Progenitor cell of endocrine pancreas (in vitro differentiated cells): ENCODE measurements at places on chromosomes 6 and 20.

- DNase-seq: no peak
These were observed 168.5 kb upstream of the AKAP12 start for GRCh38 chr6:151071295-151071694.

- DNase-seq: no peak
These were observed 2.5 kb upstream of the KATNA1 start for GRCh38 chr6:149651056-149651455.

DNA sequence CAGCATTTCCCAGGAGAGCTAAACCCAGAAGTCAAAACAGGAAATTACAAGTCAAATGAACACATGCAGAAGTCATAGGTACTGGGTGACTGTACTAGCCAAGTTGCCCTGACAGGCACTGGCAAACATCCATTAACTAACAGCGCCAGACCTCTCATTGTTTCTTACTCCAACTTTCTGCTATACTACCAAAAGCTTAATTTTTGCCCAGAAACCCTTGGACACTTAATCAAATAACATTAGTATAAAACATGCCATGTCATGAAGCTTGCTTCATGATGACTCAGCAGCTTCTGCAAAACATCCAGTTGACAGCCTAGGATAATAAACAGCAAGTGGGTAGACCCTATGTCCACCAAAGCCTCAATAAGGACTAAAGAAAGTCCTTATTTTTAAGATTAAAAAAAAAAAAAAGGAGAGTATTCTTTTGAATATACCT lies 3.5 kb downstream of the NUP153 start:
- DNase-seq: no peak

- DNase-seq: no peak
These were observed 63.0 kb downstream of the ABHD12 start for GRCh38 chr20:25327521-25328235.

DNA sequence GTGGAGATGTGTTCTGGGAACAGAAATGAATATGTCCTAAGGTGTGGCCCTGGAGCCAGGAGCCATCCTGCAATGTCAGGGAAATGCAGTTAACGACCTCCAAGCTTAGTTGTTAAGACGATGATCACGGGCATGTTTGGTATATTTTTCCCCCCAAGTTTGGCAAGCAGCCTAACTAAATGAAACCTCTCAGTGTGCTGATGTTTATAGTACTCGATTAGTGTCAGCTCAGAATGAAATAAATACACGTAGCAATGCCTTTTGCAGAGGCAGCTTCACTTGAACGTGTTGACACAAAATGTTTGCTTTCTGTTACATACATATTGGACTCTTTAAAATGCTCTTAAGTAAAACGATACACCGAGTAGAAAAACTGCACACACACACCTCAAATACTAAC lies 76.2 kb upstream of the OLIG3 start:
- no peak for DNase-seq

DNA sequence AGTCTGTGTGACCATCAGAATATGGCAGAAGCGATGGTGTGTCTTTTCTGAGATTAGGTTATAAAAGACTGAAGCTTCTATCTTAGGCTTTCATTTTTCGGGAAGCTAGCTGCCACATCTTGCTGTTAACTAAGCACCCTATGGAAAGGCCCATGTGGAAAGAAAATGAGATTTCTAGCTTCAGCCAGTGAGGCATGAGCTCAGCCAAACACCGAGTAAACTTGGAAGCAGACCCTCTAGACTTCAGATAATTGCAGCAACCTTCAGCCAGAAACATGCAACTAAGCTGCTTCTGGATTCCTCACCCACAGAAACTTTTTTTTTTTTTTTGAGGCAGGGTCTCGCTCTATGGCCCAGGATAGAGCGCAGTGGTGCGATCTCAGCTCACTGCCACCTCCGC lies 20.6 kb downstream of the LOC128125822 start:
- DNase-seq: no peak

GRCh38 chr20:888057-888456 lies 28.1 kb downstream of the ANGPT4 start:
- DNase-seq: no peak

GRCh38 chr6:5302995-5303622 lies 41.8 kb downstream of the FARS2 start:
- DNase-seq: peak; percentile 22

- no peak for DNase-seq
These were observed 142.5 kb downstream of the KLHL32 start for GRCh38 chr6:97067045-97067444.

GRCh38 chr20:33923740-33924139 lies 70.0 kb upstream of the RALY start:
- DNase-seq: no peak

DNA sequence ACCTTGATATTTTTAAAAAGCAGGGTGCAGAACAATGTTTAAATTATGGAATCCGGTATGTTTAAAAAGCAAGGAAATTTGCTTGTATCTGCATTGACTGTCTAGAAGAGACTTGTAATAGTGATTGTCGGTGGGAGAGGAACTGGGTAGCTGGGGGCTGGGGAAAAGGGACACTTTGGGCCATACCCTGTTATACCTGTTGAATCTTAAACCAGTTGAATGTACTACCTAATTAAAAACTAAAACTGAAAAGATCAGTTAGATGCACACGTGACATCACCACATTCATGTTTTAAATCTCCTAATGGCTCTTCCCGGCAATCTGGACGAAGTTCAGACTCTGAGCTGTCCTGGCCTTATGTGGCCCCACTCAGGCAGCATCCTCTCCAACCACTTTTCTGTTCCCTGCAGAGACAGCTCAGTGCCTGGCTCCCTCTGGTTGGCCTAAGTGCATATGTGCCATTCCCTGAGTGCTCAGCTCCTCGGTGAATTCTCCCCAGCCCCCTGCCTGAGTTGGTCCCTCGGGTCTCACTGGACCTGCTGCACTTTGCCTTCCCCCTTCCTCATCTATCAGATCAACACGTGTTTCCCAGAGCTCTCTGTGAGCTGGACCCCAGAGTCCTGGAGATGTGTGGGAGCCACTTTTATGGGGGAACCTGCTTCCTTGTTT lies 36.3 kb downstream of the SLC52A3 start:
- DNase-seq: no peak

- no peak for DNase-seq
These were observed 1.6 kb upstream of the PCK1 start for GRCh38 chr20:57559289-57559634.

DNA sequence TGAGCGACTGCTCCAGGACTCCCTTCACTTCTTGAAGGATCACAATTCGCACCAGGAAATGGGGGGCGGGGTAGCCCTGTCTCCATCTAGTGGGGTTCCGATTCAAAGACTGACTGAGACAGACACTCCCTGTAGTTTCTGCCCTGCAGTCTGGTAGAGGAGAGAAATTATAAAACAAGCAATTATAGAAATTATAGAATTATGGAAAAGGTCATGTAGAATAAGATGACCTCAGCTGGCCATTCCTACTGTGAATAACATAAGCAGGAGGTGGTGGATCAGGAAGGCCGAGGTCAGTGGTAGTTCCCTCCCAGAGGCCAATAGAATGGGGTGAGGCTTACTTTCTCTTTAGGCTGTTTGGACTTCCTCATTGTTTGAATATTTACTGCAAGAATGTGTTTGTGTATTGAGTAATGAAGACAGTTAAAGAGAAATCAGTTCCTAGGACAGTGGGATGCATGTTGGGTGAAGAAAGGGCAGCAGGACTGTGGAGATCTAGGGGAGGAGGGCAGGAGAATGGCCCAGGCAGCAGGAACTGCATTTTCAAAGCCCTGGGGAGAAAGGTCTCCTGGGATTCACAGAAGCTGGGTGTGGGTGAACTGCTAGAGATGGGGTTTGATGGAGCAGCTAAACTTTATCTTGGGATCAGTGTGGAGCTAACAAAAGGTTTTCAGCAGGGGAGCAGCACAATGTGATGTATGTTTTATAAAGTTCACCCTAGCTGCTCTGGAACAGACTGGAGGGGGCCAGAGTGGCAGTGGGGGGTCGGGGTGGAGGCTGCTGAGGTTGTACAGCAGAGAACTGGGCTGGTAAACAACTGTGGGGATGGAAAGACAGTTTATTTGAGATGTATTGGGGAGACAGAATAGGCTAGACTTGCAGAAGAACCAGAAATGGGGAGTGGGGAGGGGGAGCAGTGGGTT lies 2.1 kb downstream of the ZNF341 start:
- no peak for DNase-seq

DNA sequence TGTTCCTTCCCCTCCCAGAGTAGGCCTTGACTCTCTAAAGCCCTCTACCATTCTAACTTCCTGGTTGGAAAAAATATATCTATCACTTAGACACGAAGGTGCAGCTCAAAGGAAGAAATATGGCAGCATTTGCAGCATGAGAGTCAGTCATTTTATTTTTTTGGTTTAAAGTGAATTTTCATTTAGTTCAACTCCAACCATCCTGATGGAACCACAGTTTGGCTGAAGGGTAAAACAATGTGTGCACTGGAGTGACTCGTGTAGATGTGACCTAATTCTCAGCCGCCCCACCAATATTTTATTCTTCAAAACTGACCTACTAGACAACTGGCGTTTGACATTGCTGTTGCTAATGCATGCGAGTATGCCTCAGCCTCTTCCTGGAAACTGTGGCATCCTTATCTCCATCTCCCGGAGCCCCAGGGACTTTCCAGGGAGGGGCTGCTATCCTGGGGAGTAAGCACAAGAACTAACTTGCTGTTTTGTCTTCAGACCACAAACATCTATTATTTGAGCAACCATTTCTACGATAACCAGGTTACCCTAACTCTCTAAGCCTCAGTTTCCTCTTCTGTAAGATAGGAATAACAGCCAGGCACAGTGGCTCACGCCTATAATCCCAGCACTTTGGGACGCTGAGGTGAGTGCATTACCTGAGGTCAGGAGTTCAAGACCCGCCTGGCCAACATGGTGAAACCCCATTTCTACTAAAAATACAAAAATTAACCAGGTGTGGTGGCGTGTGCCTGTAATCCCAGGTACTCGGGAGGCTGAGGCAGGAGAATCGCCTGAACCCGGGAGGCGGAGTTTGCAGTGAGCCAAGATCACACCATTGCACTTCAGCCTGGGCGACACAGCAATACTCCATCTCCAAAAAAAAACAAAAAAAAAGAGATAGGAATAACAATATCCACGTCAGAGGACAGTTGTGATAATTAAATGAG lies 148.7 kb upstream of the JARID2 start:
- DNase-seq: no peak

GRCh38 chr6:35018182-35018519 lies 123.0 kb downstream of the TCP11 start:
- DNase-seq: no peak

- DNase-seq: no peak
These were observed 297.0 kb downstream of the TAF4 start for GRCh38 chr20:61768571-61769285.

DNA sequence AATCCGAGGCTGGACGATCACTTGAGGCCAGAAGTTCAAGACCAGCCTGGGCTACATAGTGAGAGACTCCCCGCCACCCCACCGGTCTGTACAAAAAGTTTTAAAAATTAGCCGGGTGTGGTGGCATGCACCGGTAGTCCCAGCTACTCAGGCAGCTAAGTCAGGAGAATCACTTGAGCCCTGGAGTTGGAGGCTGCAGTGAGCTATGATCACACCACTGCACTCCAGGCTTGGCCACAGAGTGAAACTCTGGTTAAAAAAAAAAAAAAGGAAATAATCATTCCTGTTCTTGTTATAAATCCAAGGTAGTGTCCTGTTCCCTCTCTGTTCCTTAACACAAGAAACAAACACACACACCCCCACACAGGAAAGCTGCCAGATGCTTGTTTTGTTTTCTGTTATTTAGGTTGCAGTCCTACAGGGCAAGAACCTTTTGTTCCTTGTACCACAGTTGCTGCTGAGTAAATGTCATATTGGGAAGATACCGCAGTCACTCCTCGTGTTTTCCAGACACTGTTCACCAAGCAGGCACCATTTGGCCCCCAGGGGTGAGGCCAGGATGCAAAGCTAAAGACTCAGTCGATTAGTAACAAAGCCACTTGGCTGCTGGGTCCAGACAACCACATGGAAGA lies 28.9 kb downstream of the ASIP start:
- no peak for DNase-seq

- DNase-seq: peak; percentile 82
These were observed 4.6 kb downstream of the TP53TG5 start for GRCh38 chr20:45373353-45374100.

DNA sequence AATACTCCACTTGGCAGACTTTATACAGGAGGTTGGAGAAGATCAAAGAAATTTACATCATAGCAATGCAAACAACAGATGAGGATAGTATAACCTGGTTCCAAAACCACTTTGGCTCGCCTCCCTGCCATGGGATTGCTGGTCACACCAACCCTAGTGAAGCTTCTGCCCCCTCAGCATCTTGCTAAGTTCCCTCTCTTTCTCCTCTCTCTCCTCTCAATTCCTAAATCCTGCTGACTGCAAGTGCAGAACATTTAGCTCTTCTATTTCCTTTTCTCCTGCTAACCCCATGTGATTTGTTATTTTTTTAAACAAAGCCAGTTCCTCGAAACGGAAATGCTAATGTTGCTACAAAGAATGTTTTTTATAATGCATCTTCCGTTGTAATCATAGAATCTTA lies 50.3 kb upstream of the LY86 start:
- no peak for DNase-seq

DNA sequence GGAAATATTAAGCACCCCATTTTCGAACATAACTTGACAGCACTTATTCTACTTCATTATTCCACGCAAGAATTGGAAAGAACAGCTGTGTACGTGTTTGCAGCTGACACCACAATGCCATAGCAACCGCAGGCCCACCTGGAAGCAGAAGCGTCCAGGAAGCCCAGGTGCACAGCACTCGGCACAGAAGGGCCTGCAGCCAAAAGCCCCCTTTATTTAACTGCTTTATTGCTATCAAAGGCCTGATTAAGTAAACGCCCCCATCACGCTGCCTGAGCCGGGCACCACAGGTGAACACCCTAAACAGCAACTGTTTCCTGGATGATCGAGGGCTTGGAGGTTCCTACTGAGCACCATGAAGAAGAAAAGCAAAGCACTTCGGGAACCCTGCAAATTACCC lies 6.3 kb downstream of the TAF4 start:
- no peak for DNase-seq

- DNase-seq: no peak
These were observed 1040.0 kb upstream of the MAP3K7 start for GRCh38 chr6:91626911-91627310.

DNA sequence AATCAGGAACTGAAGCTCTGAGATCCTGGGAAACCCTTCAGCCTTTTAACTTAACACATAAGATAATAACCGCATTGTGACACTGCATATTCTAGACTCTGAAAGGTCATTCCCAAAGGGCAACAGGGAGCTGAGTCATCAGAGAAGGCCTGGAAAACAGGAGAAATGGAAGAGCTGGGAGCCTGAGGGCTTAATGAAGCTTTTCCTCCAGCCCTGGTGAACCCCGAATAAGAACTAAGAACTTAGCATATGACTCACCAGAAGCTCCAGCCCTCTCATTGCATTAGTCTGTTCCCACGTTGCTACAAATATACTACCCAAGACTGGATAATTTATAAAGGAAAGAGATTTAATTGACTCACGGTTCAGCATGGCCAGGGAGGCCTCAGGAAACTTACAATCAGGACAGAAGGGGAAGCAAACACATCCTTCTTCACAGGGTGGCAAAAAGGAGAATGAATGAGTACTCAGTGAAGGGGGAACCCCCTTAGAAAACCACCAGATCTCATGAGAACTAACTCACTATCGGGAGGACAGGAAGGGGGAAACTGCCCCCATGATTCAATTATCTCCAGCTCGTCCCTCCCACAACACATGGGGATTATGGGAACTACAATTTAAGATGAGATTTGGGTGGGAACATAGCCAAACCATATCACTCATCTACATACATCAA lies 648.5 kb downstream of the TFAP2A start:
- no peak for DNase-seq

- DNase-seq: no peak
These were observed 3.1 kb downstream of the SLC23A2 start for GRCh38 chr20:4998160-4998651.

GRCh38 chr20:55882910-55883309 lies 122.4 kb downstream of the CBLN4 start:
- no peak for DNase-seq
